Stimulated activated CD4-positive, alpha-beta T cell treated with anti-CD3 and anti-CD28 coated beads, Interleukin-12 subunit alpha, Interleukin-12 subunit beta, amount 100 ng/mL, for 48 hours (primary cell): ENCODE measurements at places on chromosomes 6 and 20.

GRCh38 chr6:135268740-135269139, 87.6 kb downstream of the MYB start:
- DNase-seq: no peak

DNA sequence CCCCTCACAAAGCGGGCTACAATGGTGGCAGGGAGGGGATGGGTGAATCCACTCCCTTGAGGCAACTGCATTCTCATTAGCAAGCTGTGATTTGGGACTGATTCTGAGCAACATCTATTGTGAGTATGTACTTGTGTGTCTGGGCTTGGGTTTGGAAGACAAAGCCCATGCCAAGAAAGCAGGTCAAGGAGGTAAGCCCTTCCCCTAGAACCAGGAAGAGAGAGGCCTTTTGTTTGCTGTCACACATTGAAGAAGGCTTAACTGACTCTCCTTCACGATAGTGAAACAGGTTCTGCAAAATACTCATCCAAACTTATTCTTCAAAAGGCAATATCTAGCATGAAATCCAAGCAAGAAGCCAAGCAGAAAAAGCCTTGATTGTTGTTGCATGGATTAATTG, 403.1 kb upstream of the ID4 start:
- DNase-seq: no peak

DNA sequence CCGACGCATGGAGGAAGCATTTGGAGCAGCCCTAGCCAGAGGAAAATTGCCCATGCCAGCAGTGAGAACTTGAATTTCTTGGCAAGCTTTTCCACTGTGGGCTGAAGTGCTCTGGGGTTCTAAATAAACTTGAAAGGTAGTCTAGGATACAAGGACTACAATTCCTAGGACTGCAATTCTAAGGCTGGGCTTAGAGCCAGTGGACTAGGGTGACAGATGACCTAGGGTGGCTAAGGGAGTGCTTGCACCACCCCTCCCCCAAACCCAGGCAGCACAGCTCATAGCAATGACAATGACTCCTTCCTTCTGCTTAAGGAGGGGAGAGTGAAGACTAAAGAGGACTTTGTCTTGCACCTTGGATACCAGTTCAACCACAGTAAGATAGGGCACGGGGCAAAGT, 122.3 kb downstream of the THBS2 start:
- DNase-seq: no peak

GRCh38 chr20:47949230-47949629, 163.9 kb upstream of the SULF2 start:
- no peak for DNase-seq

DNA sequence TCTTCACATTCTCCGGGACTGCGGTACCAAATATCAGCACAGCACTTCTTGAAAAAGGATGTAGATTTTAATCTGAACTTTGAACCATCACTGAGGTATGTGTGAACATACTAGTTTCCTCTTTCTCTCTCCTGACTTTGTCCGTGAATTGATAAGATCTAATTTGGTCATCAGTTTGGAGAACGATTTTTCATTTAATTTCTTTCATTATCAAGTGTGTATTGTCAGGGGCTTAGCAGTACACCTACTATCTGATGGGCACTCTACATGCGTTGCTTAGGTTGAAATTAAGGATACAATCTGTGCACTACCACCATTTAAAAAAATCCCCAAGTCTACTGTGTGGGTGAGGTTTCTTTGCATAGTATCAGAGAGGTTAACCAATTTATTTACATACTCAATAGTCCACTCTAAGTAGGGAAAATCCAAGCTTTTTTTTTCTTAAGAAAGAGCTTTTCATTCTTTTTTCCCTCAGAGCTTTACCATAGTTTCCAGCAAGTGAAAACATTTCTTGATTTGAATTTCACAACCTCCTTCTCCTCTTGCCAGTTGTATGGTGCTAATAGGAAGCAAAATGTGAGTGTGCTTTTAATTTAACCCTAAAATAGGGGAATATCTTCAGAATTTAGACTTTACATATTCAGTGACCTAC, 105.4 kb upstream of the ESR1 start:
- DNase-seq: no peak

DNA sequence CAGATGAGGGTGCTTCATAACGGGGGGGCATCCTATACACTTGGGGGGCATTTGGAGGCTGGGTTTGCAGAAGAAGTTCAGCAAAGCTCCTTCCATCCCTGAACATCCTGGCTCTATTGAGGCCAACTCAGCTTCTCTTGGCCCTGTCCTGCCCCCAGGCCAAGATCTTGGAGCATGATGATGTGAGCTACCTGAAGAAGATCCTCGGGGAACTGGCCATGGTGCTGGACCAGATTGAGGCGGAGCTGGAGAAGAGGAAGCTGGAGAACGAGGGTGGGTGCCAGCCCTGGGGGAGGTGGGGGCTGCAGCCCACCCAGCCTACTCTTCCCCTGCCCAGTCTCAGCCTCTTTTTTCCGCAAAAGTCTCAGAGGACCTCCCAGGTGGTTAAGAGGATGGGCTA, 17.2 kb downstream of the GDAP1L1 start:
- no peak for DNase-seq
